ENCODE measurements at places on chromosomes 2 and 18. TPM values are rescaled to one million over a fixed set of nuclear protein-coding genes. Genes with fewer than 3 reads are reported as not detected.

Gene SPC25
- not detected for polyA plus RNA-seq

Gene CSRNP3
- not detected for polyA plus RNA-seq

Gene COL6A3
- 0.74 TPM for polyA plus RNA-seq

Gene IL1RL2
- polyA plus RNA-seq, result not detected

Gene CLHC1
- polyA plus RNA-seq, result 1.0 TPM

Gene GALNT3
- polyA plus RNA-seq, result not detected

Gene ALPI
- not detected for polyA plus RNA-seq

Gene GCA
- 17.9 TPM for polyA plus RNA-seq

Gene MTX2
- polyA plus RNA-seq, result 17.8 TPM

- DNase-seq, result no peak
Measured at GRCh38 chr2:207265869-207266268, 100.1 kb upstream of the KLF7 start.

DNA sequence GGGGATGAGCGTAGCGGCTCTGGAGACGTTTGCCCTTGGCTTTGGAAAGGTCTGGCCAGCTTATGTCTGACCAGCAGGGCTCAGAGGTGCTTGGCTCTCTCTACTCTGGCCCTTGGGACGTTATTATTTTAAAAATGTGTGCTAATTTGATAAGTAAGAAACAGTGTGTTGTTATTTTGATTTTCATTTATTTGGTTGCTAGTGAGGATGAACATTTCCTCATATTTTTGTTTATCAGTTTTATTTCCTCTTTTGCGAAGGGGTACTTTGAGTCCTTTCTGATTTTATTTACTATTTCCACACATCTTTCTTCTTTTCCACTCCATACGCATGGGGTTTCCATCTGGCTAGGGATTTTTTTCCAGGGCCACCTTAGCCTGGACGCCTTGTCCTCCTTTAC lies 11.4 kb downstream of the CXCR4 start:
- DNase-seq, result no peak

DNA sequence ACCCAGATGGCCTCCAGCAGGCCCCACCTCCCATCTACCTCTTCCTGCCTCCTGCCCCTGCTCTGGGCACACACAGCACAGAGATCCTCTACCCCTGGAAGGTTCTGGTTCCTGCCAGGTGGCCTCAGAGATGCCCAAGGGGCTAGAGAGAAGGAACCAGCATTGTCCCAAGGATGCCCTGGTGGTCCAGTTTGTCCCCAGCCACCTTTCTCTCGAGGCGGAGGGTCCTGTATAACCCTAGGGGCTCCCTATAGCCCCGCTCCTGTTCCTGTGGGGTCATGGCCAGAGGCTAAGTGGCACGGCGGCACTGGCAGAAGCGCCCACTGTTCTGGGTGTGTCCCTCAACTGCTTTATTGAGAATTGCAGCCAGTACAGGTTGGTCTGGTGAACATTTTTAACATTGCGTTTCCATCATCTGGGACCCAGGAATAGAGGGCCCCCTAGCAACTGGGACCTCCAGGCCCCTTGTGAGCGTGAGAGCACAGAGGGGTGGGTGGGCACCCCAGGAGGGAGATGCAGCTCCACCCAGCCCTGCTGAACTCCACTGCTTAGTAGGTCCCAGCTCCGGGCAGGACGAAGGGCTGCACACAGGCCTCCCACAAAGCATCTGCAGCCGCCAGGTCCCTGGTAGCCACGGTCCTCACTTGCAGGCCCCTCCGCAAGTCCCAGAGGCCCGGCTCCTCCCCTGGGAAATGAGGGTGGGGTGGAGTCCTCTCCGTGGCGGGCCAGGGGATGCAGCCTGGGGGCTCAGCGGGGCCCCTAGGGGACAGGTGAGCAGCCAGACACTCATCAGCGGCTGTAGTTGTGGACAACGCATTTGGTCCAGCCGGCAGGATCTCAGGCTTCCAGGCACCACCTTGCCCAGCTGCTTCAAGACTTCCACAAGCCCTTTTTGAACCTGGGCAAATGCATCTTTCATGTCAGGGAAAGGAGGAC lies 33.1 kb downstream of the GPC1 start:
- no peak for DNase-seq

GRCh38 chr2:143955401-143956065 lies 564.4 kb downstream of the ZEB2 start:
- no peak for DNase-seq

DNA sequence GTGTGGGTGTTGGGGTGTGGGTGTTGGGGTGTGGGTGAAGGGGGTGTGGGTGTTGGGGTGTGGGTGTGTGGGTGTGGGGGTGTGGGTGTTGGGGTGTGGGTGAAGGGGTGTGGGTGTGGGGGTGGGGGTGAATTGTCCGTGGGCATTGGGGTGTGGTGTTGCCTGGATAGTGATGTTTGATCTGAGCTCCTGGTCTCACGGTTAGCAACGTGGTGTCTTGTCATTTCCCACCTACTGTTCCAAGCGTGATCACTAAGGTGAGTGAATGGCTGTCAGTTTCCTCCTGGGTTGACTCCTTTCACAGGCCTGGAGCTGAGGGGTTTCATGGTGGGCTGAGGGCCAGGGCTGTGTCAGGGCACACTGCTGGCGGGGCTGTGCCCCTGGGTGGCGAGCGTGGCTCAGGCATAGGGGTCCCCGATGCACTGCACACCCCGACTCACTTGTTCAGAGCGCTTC lies 27.2 kb downstream of the RTP5 start:
- no peak for DNase-seq

DNA sequence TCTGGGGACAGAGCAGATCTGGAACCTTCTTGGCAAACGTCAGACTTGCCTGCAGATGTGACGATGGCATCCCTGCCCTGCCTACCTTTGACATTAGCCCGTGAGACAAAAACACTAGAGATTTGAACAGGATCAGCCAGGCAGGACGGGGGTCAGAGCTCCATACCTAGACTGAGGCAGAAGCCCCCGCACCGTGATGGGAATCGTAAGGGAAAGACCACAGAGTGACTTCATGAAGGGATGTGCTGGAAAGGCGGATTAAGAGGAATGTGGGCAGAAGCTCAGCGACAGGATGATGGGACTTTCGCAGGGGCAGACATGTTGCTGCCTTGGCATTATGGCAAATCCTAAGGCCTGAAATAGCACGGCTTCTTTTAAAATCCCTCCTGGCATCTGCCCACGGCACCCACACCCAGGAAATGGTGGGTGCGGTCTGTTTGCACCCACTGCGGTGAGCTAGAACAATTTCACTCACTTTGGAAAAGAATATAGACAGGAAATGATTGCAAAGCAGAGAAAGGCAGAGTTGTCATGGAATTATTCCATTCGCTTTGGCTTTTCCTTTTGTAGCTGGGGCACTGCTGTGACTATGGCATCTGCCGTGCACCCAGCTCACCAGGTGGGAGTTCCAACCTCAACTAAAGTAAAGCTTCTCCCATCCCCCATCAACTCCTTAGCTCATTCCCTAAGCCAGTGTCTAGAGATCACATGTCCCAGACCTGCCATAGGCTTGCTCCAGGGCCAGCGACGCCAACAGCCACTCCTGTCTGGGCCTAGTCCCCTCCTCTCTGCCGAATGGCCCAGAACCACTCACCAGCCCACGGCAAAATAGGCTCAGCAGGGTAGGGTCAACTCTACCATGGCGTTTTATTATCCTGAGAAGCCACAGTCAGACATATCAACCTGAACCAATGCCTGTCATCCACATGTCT lies 112.7 kb upstream of the NPAS2 start:
- no peak for DNase-seq

DNA sequence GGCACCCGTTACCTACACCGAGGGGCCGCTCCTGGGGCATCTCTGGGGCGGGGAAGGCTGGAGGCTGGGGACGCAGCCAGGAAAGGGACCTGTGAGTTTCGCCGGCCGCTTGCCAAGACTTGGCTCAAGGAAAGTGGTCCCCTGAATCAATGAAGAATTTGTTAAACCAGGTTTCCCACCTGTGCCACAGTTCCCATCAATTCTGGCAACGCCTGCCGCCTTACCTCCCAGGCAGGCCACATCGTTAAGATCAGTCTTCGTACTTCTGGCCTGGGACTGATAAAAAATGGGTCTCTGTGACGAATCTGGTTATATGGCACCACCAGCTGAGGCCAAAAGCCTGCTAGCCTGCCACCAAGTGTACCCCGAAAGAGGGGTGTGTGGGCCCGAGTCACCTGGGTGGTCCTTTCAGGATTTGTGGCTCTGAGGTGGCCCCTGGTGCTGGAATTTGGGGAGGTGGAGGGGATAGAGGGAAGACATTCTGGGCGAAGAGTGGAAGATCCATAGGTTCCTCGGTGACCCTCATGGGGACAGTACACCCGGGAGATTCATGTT lies 789 bp upstream of the TGFA start:
- no peak for DNase-seq

DNA sequence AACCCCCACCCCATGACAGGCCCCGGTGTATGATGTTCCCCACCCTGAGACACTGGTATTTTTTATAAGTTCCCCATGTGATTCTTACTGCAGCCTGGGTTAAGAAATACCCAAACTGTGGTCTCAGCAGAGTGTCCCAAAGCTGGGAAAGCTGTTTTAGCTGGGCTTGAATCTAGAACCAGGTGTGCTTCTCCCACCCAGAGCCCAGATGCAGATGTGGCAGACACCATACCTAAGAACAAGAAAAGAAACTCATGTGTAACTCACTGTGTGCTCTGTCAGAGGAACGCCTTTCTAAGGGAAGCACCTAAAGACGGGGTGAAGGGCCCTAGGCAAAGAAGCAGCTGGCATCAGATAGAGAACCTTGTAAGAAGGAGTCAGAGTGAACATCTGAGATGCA lies 23.9 kb downstream of the DOK1 start:
- no peak for DNase-seq

DNA sequence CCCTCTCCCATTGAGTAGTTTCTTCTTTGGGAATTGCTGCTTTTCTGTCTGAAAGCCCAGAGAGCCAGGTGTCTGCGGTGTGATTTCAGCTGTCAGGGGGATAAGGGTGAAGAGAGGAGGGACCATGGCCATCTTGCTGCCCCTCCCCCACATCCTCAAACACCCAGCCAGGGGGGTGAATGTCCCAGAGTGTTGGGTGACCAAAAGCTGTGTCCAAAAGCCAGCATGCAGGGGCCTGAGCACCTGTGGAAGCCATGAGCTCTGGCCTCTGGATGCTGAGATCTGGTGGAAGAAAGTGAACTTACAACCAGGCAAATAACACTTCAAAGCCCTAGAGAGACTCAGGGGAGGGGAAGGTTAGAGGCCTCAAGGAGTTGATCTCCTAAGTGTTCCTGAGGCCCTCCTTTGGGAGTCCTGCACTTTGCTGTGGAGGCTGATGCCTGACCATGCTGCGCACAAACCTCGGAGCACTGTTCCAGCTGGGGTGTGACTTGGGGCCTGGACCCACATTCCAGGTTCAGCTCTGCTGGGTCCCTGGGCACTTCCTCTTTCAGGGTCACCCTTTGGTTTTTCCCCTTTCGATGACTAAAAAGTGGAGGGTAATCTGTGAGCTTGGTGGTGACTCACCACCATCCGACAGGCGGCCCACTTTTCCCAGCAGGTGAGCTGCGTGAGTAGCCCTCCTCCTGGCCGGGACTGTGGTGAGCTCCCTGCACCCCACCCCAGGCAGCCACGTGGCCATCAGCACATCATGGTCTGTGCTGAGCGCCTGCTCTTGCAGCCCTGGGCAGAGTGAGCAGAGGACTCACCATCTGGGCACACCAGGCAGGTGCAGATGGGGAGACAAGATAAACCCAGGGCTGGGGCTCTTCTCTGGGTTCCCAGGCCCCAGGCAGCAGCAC lies 66.8 kb upstream of the FOSL2 start:
- no peak for DNase-seq

DNA sequence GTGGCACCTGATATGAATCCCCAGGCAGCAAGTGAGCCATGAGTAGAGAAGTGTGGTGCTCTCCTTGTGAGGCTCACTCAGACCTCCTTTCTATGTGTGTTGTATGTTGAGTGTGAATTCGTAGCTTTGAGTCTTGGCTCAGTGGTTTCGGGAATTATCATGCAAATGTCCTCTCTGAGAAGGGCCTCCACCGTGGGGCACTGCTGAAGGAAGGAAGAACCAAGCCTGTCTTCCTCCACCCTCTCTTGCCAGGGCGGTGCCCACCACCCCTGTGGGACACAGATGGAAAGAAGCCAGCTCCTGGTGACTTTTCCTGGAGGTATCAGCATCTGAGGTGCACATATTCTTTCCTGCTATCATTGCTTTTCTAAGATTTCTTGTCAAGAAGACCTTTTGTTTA lies 156.1 kb downstream of the MYT1L start:
- no peak for DNase-seq

- no peak for DNase-seq
Measured at GRCh38 chr2:122643725-122644329, 888.4 kb downstream of the TSN start.

- no peak for DNase-seq
Measured at GRCh38 chr2:182381225-182381624, 45.6 kb downstream of the PDE1A start.
